ENCODE measurements at places on chromosomes 16 and 17.
A peak's percentile ranks its signal among the peaks of the same experiment; 100 is the strongest.

GRCh38 chr17:59811209-59811608 is 81.5 kb downstream of the TUBD1 start:
- DNase-seq, result no peak

DNA sequence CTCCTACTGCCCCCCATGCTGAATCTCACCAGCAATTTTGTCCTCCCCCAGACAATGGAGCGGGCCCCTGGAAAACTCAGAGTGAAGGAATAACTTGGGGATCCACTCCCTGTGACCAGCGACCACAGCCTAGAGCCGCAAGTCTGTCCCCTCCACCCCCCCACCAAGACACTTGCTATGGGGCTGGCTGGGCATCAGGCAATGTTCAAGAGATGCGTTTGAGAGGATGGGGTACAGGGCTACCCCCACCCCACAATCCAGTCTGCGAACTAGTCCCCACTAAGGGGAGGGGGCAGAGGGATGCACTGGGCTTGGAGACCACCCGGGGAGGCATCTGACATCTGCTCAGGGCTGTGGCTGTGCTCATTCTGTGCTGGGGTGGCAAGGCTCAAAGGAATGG is 2.4 kb downstream of the PPL start:
- no peak for DNase-seq

GRCh38 chr17:17417718-17418181 is 59.0 kb upstream of the MED9 start:
- peak; percentile 9 for DNase-seq

GRCh38 chr17:49955157-49955556 is 13.8 kb upstream of the DLX4 start:
- no peak for DNase-seq

- peak; percentile 77 for DNase-seq
These were observed 43.2 kb upstream of the MRPS23 start for GRCh38 chr17:57892820-57893595.

- DNase-seq, result no peak
These were observed 28.0 kb downstream of the BLMH start for GRCh38 chr17:30263552-30264333.

DNA sequence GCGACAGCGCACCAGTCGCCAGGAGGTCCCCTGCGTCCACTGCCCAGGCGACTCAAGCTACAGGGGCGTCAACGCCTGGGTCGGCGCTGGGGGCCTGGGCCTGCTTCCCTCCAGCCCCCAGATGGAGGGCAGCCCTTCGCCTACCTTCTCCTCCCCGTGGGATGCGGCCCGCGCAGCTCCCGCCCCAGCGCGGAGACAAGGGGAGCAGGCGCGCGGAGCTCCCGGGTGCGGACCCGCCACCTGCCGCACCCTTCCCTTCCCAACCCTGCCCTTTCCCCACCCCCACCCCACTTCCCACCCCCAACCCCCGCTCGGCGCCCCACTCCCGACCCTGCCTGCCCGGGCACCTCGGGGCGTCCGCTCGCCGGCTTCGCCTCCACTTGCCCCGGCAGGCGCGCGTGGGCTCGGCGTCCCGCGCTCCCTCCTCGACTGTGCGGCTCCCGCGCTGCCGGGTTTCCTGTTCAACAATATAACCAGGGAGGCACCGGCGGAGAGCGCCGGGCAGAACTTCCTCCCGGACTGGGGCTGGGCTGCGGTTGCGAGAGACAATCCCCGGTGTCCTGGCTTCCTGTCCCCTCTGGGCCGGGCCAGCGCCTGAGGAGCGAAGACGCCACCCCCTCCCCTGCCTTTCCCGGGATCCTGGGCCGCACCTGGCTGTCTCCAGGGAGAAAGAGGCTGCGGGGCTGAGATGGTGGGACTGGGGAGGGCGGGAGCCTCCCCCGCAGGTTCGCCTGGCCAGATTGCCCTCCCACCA is at the start of gene ARHGAP27:
ARHGAP27 (minus strand) TSS at position 466 of the 754 bp plus-strand sequence. CDS start 2,591 bp downstream, outside the sequence.
- peak; percentile 17 for DNase-seq

GRCh38 chr17:67628580-67629013 is 89.1 kb upstream of the NOL11 start:
- DNase-seq, result no peak

- DNase-seq, result no peak
These were observed 59.4 kb downstream of the CLEC19A start for GRCh38 chr16:19344980-19345379.

DNA sequence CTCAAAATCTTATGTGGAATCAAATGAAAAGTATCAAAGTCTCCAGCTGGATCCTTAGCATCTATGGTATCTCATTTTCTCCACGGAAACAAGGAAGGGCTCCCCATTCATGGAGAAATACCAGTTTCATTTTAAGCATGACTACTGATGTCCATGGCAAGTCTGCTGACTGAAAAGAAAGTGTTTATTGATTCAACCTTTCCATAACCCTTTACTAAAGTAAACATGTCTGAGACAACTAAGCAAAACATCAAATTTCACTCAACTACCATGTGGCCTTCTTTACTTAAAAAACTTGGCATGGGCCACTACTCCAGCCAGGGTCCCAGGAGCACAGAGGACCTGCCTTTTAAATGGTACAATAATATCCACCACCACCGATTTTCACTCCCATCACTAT is 928.0 kb upstream of the SOX9 start:
- DNase-seq, result no peak

GRCh38 chr16:68760671-68761275 is 23.7 kb downstream of the CDH1 start:
- DNase-seq, result peak; percentile 90

GRCh38 chr17:5584383-5585286 is at the start of gene NLRP1:
NLRP1 (minus strand) TSS chr17:5584509; CDS start chr17:5583957, 552 bp downstream.
- DNase-seq, result peak; percentile 17

- no peak for DNase-seq
These were observed 8.5 kb downstream of the KIF19 start for GRCh38 chr17:74334393-74335039.

DNA sequence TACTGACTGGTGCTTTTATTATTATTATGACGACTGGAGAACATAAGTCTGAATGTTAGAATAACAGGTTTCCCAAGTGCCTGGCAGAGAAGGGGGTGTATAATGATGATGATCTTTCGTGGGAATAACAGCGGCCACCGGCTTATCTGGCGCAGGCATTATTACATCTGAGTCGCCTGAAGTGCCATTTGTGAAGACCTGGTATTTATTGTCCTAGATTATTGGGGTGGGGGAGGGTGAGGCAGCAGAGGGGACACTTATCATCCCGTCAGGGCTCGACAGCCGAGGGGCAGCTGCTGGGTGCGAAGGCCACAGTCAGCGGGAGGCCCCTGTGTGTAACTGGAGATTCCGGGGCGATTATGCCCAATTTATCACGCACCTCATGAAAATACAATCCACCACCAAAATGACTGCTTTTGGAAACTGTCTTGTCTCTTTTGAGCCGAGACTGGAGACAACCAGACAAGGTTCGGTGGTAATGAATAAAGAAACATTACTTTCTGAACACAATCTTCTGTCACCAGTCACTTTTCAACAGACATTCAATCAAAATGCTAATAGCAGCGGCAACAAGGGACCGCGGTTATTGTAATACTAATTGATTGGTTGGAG is 199.3 kb downstream of the CCDC182 start:
- no peak for DNase-seq

- no peak for DNase-seq
These were observed 33.2 kb downstream of the CYTH1 start for GRCh38 chr17:78748730-78749317.

DNA sequence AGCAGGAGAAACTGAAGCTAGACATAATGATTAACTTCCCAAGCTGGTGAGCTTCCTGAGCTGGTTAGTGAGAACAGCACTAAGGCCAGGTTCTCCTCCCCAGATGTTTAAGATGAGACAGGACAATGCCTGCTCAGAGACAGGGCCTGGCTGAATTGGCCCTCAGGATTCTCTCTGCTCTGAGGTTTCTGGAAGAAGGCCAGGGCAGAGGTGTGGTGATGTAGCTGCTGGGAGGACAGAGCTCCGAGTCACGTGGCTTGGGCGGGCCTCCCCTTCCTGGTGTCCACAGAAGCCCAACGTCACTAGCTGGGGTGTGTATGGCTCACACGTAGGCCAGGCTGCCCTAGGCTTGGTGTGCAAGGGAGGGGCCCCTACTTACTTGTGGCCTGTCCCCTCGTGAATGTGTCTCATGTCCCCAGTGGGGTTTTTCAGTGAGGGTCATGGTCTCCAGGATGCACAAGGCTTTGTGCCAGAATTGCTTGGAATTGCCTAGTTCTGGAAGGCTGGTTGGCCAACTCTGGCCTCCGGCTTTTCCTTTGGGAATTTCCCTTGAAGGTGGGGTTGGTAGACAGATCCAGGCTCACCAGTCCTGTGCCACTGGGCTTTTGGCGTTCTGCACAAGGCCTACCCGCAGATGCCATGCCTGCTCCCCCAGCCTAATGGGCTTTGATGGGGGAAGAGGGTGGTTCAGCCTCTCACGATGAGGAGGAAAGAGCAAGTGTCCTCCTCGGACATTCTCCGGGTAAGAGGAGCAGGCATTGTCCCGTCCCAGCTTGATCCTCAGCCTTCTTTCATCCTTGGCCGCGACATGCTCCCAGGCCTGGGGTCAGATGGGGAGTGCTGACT is 3.4 kb downstream of the NOD2 start:
- DNase-seq, result no peak

- DNase-seq, result no peak
These were observed 19.8 kb downstream of the HOXB1 start for GRCh38 chr17:48510761-48511604.

GRCh38 chr16:52076801-52077201 is 470.1 kb downstream of the TOX3 start:
- DNase-seq, result no peak

- DNase-seq, result no peak
These were observed 33.0 kb upstream of the SEC14L1 start for GRCh38 chr17:77107506-77108433.

GRCh38 chr17:957856-958421 is 21.6 kb downstream of the NXN start:
- no peak for DNase-seq

GRCh38 chr17:6698004-6698403 is 15.2 kb downstream of the SLC13A5 start:
- no peak for DNase-seq

GRCh38 chr16:31148281-31148728 is 1.6 kb downstream of the PRSS36 start:
- no peak for DNase-seq

DNA sequence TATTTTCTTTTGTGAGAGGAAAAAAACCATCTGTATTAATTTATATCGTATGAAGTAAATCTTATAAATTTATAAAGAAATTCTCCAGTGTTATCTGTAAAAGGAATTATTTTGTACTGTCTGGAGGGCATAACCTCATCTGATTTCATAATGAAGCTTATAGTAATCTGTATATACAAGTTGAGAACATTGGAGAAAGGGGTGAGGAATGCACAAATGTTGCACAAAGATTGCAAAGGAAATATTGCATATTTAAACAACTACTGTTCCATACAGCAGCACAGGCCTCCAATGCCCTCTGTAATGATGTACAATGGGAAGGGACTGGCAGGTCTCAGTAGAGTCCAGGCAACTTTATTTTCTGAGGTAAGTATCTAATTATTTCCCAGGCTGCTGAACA is 50.8 kb upstream of the KCNJ16 start:
- DNase-seq, result no peak

- DNase-seq, result no peak
These were observed 36.2 kb downstream of the CTCF start for GRCh38 chr16:67598527-67598926.

GRCh38 chr16:28596840-28597691 is at the start of gene SULT1A2:
SULT1A2 (minus strand) TSS chr16:28597050; CDS start chr16:28595930, 1,120 bp downstream.
- DNase-seq, result no peak

GRCh38 chr16:46973996-46974324 is 486 bp upstream of the DNAJA2 start:
- DNase-seq, result no peak

DNA sequence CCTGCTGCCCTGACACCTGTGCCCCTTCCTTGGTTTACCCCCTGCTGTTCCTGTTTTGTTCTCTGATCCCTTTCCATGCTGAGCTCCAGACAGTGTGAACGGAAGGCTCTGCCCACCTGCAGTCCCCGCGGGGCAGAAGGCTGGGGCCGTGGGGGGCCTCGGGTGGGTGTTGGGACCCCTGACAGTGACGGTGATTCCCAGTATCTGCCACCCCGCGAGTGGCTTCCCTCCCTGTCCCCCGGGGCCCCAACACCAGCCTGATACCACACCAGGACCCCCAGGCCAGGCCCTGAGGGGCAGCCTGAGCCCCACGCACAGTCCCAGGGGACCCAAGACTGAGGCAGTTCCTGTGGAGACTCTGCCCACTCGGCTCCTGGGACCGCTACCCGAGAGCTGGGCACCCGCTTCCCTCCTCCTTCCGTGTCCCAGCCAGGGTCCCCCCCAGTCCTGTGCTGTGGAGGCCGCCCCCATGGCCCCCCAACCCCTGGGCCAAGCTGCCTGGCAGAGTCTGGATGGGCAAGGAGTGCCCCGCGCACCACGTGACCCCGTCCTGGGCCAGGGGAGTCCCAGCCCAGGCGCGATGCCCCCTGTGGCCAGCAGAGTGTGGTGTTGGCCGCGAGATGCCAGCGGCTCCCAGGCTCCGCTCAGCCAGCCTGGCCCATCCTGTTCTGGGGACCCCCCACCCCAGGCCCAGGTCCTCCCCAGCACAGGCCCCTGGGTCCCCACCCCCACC is 10.0 kb upstream of the C1QTNF8 start:
- peak; percentile 78 for DNase-seq

- no peak for DNase-seq
These were observed 12.6 kb upstream of the CA10 start for GRCh38 chr17:52170963-52171572.

DNA sequence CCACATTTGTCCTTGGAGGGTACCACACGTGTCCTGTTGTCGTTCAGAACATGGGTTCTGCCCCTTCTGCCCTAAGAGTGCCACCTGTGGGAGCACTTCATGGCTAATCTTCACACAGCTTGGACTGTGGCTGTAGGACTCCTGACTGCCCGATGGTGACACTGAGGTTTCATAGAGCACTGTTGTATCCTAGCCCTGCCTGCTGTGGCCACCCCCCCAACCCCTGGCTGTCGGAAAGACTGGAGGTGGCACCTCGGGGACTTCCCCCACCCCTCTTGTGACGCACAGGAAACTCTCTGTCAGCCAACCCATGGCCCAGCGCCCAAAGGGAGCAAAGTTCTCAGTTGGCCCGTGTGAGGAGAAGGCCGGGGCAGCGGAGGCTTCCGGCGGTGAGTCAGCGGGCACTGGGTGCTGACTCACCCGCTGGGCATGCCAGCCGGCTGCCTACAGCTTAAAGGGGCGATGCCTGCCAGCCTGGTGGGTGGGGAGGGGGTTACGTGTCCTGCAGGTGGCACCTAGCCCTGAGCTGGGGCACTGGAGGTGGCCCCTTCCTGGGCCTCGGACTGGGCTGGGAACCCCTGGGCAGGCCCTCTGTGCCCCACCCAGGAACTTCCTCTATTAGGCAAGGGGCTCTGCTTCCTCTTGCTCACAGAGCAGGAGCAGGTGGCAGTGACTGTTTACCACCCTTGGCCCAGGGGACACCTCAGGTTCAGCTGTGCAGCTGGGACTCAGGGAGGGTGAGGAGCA is 3.4 kb downstream of the MAP2K3 start:
- DNase-seq, result peak; percentile 86

GRCh38 chr16:35308674-35309073 is 1849.3 kb downstream of the TP53TG3F start:
- no peak for DNase-seq

DNA sequence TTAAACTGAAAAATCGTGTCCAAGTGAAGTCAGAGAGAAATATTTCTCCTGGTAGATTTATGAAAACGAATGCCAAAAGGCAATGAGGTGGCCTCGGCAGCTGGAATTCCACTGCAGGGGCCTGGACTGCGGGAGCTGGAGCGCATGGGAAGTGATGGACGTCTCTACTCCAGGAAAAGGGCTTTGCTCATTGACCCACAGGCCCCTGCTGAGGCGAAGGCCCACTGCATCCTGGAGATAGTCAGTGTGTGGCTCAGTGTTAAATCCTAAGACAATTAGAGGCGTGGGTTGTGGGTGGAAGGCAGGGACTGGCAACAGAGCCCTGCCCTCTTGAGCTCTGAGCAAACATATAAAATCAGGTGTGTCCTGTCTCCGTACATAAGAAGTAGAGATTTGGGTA is 191.4 kb downstream of the SLC39A11 start:
- DNase-seq, result no peak
